ENCODE measurements at places on chromosomes 5 and 9.

DNA sequence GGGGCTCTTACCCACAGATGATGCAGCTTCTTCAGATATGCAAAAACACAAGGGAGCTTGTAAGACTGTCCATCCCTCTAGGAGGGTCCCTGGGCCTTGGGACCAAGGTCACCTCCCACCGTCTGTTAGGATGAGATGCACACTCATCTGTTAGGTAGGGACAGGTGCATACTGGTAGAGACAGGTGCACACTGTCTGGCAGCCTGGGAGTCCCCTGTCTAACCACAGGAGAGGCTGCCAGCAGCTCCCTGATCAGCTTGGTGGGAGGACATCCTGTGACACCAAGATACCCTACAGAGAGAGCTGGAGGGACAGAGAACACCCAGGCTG is 13.2 kb downstream of the TSPAN17 start:
- no peak for DNase-seq

DNA sequence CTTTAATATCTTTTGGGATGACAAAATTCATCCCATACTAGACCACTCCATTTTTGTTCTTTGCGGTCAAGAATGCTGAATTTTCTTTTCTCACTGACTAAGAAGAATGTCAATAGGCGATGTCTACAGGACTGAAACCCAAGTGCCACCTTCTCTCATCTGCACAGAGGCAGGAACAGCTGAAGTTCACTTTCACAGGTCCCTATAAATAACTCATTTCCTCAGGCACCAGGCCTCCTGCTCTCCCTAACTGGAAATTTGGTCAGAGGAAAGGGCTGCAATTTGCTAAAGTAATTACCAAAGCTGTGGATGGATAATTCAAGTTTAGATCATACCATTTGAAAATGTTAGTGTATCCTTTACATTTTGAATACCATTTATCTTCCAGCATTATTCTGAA is 142.9 kb downstream of the DIRAS2 start:
- DNase-seq, result no peak

GRCh38 chr9:26746357-26747072 is 146.1 kb downstream of the CAAP1 start:
- DNase-seq, result no peak

DNA sequence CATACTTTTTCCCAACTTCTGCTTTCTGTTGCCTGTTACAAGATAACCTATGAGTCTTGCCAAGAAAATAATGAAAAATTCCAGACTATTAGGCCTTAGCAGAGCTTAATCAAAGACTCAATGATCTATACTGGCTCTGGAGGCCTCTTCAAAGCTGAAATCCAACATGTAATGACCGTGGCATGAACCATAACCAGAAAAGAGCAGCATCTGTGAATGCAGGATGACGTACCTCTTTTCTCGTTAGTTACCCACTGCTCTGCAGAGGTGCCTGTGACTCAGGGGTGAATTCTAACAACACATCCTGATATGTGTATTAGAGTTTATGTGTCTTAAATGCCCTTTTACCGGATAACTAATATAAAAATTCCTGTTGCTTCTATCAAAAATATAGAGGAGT is 645.4 kb downstream of the PRELID2 start:
- no peak for DNase-seq

GRCh38 chr9:123486431-123486830 is 130.4 kb downstream of the CRB2 start:
- DNase-seq, result no peak

GRCh38 chr9:14380061-14380836 is 66.3 kb upstream of the NFIB start:
- no peak for DNase-seq

- no peak for DNase-seq
These were observed 148.0 kb downstream of the RORB start for GRCh38 chr9:74645007-74645639.

GRCh38 chr9:100216178-100216787 is 117.2 kb downstream of the INVS start:
- peak; percentile 6 for DNase-seq

DNA sequence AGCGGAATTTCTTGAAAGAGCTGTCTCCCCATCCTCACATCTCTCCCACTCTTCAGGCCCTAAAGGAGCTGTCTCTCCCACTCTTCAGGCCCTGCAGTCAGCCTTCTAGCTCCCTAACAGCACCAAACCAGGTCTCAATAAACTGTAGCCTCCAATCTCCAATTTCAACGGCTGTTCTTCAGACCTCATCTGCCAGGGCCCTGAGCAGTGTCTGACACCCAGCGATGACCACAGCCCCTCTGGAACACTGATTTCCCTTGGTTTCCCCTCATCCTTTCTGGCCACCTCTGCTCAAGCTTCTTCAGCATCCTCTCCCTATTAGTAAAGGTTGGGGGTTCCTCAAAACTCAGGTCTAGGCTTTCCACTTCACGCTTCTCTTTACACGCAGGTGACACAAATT is 1.6 kb upstream of the P4HA2 start:
- no peak for DNase-seq

DNA sequence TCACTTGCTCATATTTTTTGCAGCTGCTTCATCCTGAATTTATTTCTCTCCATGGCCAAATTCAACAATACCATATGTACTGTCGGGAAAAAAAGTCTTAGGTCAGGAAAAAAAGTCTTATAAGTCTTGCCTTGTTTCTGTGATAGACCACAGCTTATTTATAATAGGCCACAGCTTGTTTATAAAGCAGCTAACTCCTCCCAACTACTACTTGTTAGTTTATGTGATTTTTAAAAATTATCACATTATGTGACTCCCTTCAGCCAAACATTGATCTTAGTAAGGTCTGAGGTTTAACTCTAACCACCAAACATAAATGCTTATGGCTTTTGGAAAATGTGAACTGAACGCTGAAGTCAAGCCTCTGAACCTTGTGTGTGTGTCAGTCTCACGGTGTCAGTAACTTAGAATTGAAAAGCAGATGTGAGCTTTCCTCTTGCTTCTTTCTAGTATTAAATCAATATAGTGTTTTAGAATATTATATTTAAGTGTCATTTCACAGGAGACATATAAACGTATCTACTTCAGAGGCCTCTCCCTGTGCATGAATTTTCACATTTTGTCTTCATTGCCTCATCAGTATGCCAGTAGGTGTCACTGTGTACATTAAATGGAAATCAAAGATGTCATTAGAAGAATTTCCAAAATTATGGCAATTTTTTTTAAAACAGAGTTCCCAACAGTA is 51.3 kb downstream of the SNX24 start:
- DNase-seq, result no peak

DNA sequence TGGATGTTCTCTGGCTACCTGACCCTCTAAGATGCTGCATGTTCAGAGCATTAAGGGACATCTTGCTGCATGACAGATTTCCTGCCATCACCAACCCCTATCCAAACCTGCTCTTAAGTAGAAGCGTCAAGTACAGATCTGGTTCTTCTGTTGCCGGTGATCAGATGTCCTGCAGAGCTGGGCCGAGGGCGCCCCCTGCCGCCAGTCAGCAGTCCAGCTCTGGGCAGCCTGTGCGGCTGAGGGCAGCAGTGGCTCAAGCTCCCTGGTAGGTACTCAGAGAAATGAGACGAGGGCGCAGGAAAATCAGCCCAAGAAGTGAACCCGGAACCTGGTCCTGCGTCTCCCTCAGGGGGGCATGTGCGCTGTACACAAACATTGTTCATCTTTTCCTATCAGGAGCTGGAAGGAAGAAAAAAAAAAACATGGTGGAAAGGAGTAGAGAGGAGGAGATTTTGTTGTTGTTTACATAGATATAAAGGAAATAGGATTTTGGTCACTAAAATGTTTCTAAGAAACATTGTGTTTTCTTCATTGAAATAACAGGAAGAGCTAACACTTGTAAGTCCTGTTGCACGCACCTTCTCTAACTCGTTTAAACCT is 95.8 kb downstream of the CFAP90 start:
- peak; percentile 93 for DNase-seq

DNA sequence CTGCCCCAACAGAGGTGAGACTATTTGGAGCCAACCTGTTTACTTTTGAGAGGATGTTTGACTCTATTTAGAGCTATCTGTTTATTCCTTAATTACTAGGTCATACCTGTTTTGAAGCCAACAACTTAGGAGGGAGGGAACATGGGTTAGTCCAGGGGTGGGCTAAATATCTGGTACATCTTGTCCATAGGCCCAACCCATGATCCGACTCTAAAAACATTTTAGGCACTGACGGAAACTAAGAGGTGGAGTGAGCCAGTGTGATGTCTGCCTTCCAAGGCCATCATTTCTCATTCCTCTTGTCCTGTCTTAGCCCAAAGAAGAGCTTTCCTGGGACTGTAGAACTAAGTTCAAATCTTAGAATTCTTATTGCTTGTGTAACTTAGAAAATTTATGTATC is 8.4 kb downstream of the SPINK5 start:
- DNase-seq, result no peak

DNA sequence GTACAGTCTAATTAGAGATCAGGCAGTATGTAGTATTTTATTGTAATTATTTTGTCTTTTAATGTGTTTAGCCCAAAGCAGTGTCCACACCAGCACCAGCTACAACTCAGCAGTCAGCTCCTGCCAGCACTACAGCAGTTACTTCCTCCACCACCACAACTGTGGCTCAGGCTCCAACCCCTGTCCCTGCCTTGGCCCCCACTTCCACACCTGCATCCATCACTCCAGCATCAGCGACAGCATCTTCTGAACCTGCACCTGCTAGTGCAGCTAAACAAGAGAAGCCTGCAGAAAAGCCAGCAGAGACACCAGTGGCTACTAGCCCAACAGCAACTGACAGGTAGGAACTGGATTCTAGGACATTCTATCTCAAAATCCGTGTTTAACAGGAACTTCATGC is 23.2 kb downstream of the RAD23B start:
- no peak for DNase-seq

DNA sequence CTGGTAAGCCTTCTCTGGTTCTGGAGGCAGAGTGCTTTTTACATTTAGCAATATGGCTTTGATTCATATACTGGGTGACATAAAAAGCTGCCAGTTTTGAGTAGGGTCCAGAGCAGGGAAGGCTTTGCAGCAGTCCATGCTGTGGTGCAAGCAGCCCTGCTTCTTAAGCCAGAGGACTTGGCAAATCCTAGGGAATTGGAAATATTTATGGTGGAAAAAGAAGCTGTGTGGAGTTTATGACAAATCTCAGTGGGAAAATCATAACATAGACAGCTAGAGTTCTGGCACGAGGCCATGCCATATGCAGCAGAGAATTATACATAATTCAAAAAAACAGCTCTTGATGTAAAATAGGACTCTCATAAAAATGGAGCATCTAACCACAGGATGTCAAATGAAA is 536.4 kb downstream of the RASEF start:
- no peak for DNase-seq

DNA sequence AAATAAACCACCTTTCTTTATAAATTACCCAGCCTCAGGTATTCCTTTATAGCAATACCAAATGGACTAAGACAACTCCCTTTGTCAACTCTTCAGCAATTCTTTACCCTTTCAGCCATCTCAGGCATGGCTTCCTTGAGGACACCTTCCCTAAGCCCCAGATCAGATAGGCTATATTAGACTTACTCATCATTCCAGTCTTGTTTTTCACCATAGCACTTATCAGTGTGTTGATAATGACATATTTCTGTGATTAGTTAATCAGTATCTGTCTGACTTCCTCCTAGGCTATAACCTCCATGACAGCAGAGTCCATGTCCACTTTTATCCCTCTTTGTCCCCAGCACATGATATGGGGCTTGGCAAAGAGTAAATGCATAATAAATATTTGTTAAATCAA is 238.1 kb downstream of the ACTL7B start:
- no peak for DNase-seq

DNA sequence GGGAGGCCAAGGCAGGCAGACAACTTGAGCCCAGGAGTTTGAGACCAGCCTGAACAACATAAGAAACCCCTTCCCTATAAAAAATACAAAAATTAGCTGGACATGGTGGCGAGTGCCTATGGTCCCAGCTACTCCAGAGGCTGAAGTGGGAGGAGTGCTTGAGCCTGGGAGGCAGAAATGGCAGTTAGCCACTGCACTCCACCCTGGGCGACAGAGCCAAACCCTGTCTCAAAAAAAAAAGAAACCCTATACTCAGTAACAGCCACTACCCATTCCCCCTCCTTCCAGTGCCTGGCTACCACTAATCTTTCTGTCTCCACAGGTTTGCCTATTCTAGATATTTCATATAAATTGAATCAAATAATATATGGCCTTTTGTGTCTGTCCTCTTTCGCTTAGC is 14.3 kb upstream of the SIL1 start:
- no peak for DNase-seq

- DNase-seq, result no peak
These were observed 100.5 kb downstream of the TMEM174 start for GRCh38 chr5:73273379-73274050.

DNA sequence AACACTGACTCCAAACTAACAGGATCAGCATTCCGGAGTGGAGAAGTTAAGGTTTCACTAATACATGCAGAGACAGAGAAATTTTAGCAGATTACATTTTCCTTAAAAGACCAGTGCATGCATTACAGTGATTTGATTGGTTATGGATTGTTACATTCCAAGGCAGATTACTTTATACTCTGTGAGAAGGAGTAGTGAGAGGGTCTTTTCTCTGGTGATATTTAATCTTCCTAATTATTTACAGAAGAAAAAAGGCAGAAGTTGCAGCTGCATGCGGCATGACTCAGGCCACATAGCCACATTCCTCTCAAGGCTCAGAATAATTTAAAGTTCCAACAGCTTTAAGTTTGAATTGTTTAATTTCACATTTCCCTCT is 53.0 kb upstream of the PDZD2 start:
- DNase-seq, result no peak

DNA sequence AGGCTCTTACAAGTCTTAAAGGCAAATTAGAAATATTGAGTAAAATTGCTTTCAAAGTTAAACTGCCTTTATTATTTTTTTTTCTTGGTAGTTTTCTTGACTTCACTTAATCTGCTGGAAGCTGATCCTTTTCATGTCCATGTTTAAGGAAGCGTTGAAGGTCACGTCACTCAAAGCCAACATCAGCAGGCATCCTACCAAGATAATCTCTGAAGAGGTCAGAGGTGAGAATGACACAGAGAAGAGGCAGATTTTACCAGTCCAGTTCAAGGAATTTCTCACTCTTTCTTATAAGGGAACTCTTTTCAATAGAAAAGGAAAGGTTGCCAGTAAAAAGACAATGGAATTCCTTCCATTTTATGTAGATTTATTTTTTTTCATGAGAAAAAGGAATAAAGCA is 259.8 kb downstream of the ANXA1 start:
- DNase-seq, result no peak

- no peak for DNase-seq
These were observed 355.4 kb upstream of the PDE4D start for GRCh38 chr5:60248901-60249300.

DNA sequence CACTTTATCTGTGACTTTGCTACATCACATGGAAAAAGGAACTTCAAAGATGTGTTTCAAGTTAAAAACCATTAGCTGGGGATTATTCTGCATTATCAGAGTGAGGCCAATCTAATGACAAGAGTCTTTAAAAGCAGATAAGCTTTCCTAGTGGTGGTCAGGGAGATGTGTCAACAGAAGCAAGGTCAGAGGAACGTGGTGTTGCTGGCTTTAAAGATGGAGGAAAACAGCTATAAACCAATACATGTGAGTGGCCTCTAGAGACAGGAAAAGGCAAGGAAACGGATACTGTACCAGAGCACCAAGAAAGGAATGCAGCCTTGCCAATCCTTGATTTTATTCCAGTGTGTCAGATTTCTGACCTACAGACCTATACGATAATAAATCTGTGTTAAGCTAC is 204.2 kb downstream of the TAF11L14 start:
- DNase-seq, result no peak

GRCh38 chr5:55988979-55989638 is 5.7 kb downstream of the IL6ST start:
- no peak for DNase-seq

Data from NCI-H748 treated with DMSO at 0.1 percent for 48 hours (cell line).